Fibroblast of skin of left biceps (primary cell): ENCODE measurements at places on chromosomes 4 and X.
A peak's percentile ranks its signal among the peaks of the same experiment; 100 is the strongest.

DNA sequence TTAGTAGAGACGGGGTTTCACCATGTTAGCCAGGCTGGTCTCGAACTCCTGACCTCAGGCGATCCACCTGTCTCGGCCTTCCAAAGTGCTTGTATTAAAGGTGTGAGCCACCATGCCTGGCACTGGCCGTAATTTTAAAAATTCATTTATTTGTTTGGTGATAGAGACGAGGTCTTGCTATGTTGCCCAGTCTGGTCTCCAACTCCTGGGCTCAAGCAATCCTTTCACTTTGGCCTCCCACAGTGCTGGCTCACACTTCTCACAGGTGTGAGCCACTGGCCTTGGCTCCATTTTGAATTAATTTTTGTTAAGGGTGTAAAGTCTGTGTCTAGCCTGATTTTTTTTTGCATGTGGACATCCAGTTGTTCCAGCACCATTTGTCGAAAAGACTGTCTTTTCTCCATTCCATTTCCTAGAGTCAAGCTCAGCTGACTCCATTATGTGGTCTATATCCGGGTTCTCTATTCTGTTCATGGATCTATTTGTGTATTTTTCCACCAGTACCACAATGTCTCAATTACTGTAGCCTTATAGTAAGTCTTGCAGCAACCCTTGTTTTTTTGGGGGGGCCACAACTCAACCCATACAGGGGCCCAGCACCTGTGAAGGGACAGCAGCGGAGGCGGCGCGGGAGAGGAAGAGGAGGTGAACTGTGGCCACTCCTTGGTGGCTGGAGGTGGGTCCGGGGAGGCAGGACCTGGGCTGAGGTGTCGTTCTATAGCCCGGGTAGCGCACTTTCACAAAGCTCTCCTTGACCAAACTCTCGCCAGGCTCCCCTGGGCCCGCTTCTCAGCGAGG, 1.5 kb upstream of the NSD2 start:
- DNase-seq = no peak

- no peak for DNase-seq
Observed at GRCh38 chrX:53474707-53475106, 40.5 kb upstream of the HSD17B10 start.

- DNase-seq = no peak
Observed at GRCh38 chrX:113522814-113523213, 682.2 kb upstream of the AMOT start.

DNA sequence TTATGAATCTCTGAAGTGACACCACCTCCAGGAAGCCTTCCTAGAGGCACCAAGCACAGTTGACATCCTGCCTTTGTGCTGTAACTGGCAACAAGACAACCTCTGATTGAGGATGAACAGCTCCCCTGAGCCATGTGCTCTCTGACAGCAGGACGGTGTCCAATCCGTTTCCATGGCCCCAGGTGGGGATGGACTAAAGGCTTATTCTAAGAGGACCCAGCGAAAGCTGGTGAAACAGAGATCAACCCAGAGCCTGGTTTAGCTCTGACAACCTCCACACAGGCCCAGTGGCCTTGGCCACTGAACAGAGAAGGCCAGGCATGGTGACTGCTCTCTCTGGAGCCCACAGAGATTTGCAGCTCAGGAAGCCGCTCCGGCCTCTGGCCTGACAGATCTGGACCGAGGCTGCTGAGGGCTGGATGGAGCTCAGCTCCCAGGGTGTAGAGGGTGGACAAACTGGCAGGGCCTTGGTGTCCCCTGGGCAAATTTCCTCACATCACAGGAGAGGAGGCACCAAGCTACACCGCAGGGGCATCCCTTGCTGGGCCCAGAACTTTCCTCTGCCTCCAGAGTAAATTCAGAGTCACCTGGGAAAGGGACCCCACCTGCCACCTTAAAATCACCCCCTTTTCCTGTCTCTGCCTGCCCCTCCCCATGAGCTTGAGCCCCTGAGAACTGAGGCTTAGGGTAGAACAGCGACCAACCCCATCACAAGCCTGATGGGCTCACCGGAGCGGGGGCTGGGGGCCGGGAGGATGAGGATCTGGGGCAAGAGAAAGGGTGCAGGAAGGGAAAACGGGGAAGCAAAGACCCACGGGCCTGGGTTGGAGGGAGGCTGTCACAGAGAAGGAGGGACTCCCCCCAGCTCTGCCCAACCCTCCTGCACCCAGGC, 40.2 kb downstream of the HMX1 start:
- DNase-seq = no peak

GRCh38 chrX:66731398-66731797, 92.5 kb upstream of the EDA2R start:
- DNase-seq = no peak

DNA sequence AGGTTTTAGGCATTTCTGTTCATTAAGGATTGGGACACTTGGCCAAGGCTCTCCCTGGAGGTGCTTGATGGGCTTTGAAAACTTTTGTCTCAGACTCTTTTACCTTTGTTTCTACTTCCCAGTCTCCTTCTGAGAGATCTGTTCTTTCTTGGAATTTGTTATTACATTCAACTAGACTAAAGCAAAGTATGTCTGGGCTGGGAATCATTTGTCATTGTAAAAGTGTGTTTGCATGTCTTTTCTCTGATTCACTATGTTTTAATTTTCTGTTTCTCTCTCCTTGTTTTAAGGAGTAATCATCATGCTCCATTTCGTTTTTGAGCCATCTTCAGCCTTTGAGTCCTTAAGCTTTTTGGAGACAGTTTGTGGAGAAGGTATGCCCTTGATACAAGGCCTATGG, 12.2 kb upstream of the PGRMC2 start:
- no peak for DNase-seq

DNA sequence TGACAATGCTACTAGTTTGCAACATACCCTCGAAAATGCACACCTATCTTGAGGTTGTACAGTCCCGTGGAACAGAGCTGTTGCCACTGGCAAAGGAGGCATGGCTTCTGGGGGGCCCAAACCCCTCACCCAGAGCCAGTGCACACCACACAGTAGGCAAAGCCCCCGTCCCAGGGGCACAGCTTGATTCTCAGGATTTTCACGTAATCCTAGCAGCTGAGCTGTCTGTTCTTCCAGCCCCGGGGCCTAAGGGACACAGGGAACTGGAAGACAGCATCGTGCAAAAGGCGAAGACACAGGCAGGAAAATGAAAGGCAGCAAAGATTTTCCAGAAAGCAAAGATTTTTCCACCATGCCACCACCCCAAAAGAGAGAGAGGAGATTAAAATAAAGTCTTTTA, 77.2 kb downstream of the JAKMIP1 start:
- DNase-seq = no peak

DNA sequence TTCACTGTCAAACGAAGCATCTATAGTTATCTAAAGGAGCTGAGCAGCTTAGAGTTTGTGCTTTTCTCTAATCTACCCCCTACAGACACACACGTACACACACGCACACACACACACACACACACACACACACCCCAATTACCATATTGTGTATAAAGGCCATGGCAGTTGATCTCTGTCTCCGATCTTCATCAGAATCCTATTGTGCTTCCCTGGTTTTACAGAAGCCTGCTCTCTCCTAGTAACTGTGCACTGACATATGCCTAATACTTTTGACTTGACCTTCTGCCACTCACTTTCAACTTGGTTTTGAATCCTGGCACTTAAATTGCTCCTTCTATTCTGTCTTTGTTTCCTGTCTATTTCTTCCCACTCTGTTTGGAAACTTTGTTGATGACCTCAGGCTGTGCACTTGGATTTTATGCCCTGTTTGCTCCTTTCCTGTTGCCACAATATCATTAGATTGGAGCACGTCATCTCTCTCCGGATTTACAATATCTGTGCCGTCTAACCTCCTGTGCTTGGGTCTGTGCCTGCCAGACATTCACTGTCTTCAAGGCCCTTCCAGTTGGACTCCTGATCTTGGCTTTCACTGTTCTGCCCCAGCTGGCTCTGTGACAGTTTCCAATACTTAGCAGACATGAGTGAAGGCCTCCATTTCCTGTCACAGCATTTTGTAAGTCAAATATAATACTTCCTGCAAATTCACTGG, 928.1 kb downstream of the FAT4 start:
- no peak for DNase-seq

- DNase-seq = no peak
Observed at GRCh38 chrX:155841232-155841631, 39.9 kb upstream of the VAMP7 start.

- no peak for DNase-seq
Observed at GRCh38 chr4:158169931-158170690, 2.7 kb downstream of the GASK1B start.

DNA sequence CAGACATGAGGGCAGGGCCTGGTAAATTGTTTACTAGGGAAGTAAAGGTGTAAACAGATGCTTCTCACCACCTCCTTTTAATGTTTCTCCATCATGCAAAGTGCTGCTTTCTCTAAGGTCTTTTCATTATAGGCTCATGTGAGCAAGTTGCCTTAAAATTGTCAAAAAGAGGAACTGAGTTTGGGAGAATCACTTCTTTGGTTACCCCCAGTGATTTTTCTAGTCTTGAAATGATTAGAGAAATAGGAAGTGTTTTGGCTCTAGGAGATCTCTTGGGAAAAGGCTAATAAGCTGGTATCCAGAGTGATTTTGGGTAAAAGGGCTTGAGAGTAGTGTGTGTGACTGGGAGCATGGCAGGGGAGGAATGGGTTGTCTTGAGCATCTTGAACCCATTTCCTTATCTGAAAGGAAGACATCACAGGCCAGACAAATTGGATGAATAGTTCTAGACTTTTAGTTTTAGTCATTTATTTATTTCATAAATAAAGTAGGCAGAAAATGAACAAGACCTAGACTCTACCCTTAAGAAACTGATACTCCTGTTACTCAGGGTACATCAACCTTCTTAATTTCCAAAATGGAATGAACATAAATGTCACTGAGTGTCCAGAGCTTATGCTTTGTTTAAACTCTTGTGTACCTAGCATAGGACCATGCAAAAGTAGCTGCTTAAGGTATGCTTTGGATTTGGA, 14.2 kb downstream of the GRPR start:
- DNase-seq = no peak

DNA sequence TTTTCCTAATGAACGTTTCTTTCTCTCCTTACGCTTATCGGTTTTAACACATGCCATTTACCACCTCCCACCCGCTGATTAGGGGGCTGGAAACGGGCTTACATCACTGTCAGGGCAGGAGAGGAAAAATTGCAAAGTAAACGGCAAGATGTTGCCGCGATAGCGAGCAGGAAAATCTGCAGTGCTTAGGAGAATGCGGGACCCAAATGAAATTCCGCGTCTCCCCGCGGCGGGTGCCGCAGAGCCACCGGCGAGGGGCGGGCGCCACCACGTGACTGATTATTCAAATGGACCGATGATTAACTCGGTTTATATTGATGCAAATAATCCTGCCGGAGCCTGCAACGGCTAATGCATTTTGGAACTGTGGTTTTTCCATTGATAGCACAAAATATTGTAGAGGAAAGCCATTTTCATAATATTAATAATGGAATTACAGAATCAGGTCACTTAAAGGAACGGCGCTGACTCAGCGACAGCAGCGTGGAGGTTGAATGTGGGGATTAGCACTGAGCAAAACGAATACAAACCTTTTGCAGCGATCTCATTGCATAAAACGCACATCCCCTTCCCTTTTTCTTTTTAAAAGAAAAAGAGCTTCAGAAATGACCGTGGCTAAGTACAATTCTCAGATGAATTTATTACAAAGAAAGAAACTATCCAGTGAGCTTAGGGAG, 224.2 kb downstream of the STIM2 start:
- no peak for DNase-seq

DNA sequence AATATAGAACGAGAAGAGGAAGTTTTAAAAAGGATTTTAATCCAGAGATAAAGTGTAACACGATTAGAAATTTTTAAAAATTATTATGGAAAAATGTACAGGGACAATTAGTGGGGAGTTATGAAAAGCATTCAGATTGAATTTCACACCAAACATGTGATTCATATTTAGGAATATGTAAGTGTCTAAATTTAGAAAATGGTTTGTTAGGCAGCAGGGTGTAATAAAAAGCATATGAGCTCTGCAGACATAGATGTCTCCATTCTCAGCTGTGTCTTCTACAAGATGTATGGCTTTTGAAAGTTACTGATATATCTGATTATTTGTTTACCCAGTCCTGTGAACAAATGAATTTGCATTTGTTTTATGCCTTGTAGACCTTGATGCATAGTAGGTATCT, 638.9 kb upstream of the AGA start:
- DNase-seq = peak; percentile 30

DNA sequence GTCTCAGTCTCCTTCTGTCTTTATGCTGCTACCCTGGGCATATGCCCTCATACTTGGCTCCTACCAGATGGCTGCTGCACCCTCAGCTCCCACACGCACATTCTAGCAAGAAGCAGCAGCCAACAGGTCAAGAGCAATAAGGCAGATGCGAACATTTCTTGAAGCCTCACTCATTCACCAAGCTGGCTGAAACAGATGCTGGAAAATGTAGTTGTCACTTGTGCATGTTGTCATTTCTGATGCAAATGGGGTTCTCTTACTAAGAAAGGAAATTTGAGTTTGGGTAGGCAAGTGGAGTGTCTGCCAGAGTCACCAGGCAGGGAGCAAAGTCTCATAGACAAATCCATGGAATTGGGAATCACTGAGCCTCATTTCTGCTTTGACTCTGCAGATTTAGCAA, 57.4 kb upstream of the SORBS2 start:
- DNase-seq = no peak

GRCh38 chr4:87046121-87046551, 111.3 kb downstream of the AFF1 start:
- DNase-seq = peak; percentile 80

DNA sequence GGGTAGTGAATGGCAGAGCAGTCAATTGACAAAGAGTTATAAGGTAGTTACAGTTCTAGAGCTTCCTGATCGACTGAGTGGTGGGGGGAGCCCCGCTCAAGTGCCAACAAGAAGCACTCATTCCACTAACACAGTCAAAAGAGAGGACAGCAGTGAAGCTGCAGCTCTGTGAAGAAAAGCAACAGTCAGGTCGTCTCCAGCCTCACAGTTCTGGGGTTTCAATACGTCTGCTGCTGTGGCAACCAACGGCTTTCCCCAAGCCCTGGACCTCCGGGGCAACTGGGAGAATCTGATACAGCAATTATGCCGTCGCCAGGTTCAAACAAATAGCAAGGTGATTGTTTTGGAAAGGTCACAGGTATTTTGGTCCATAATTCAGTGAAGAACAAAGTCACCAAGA, 30.8 kb downstream of the GPM6B start:
- DNase-seq = no peak

DNA sequence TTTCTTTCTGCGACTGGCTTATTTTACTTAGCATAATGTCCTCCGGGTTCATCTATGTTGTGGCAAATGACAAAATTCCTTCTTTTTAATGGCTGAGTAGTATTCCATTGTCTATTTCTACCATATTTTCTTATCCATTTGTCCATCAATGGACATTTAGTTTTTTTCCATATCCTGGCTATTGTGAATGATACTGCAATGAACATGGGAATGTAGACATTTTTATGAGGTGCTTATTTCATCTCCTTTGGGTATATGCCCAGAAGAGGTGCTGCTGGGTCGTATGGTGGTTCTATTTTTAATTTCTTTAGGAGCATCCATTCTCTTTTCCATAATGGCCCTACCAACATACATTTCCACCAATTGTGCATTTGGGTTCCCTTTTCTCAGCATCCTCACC, 76.5 kb upstream of the HPGD start:
- DNase-seq = no peak

GRCh38 chr4:7441201-7441600, 6.5 kb upstream of the PSAPL1 start:
- DNase-seq = no peak
